Endothelial cell (in vitro differentiated cells): ENCODE measurements at places on chromosomes 3 and 15. TPM values are rescaled to one million over a fixed set of nuclear protein-coding genes. Genes with fewer than 3 reads are reported as not detected.

Gene MEX3B
- total RNA-seq = 98.2 TPM

Gene SH3BP5
- 41.1 TPM for total RNA-seq

Gene SMAD6
- 21.3 TPM for total RNA-seq

Gene GRAMD2A
- total RNA-seq = 0.31 TPM

Gene SLC25A26
- 18.9 TPM for total RNA-seq

Gene JMJD7
- 13.8 TPM for total RNA-seq
